Right ventricle myocardium superior (tissue), 1 donor: ENCODE measurements at places on chromosomes 3 and 15.

- no peak for DNase-seq
Measured at GRCh38 chr15:86002444-86002843, 77.2 kb upstream of the AGBL1 start.

DNA sequence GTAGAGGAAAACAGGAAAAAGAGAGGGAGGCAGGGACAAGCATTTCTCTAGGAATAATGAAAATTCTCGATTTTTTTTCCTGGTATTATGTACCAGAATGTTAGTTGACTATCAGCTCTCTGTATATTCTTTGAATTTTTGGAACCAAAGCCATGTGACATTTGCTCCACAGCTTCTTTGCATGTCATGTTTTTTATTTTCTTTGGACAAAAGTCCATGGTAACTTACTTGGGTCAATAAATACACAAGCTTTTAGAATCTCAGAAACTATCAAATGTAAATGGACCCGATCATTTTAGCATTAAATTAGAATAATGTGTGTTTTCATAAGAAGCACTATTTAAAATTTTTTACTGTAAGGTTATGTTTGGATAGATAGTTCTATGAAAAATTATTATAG lies 320.5 kb downstream of the ZIC1 start:
- no peak for DNase-seq

DNA sequence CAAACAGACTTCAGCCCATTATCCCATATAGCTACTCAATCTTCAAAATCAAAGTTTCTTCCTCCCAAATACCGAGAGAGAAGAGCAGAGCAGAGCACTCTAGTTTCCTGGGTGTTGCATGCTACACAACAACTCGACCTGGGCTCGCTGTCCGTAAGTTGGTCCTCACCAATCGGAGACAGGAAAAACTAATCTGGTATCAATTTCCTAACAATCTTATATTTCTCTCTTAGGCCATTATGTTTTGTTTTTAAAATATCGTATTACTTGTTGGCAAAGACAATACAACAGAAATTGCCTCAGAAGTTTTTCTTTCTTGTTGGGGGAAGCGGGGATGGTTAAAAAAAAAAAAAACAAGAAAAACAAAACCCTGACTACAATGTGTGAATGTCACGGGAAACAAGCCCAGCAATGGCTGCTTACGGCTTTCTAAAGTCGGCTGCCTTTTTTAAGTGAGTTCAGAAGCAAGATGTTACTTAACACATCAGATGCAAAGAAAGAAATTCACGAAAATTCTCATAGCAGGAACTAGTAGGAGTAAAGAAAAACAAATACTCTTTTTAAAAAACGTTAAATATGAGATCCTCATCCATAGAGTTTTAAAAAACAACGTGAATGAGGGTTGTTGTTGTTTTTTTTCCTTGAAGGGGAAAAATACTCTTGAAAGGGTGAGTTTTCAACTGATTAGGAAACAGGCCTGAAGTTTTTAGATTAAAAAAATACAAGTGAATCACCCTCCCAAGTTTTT lies 1.9 kb downstream of the VGLL4 start:
- DNase-seq: no peak

- DNase-seq: no peak
Measured at GRCh38 chr3:23241256-23241655, 38.1 kb downstream of the UBE2E2 start.

DNA sequence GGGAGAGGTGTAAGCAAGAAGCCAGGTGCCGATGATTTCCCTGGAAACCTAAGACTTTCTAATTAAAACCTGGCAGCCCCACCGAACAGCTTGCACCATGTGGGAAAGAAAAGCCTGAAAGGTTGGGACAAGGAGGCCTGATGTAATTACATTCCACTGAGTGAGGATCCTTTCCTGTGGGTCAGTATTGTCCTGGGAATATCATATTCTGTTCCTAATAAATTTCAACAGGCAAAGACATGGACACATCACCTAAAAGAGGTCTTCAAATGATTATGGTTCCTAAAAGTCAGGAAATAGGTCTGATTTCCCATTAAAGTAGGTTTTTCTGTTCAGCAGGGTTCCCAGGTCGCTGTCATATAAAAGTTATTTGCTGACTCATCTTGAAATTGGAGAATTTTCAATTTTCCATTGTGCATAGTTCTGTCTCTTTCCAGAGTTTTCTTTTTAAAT lies 58.5 kb downstream of the DUT start:
- DNase-seq: no peak

DNA sequence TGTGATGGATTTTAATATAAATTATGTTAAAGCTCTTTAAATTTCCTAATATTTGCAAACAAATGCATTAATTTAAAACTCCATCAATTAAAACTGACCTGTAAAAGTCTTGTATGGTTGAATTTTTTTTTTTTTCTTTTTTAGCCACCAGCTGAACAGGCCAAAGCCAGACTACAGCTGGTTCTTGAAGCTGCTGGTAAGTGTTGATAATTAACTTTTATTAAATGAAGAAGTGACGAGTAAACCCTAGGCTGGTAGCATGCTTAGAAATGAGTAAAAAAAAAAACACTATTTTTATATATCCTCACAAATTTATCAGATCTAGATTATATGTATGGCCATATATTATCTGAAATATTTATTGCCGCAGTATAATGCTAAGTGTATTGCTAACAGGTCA lies 216.3 kb upstream of the MLF1 start:
- DNase-seq: no peak
